ENCODE measurements at places on chromosomes 4 and X.

GRCh38 chr4:118797558-118798142 lies 38.3 kb downstream of the SEC24D start:
- DNase-seq, result no peak

- DNase-seq, result no peak
These were observed 15.2 kb upstream of the GPC3 start for GRCh38 chrX:134000260-134001245.

DNA sequence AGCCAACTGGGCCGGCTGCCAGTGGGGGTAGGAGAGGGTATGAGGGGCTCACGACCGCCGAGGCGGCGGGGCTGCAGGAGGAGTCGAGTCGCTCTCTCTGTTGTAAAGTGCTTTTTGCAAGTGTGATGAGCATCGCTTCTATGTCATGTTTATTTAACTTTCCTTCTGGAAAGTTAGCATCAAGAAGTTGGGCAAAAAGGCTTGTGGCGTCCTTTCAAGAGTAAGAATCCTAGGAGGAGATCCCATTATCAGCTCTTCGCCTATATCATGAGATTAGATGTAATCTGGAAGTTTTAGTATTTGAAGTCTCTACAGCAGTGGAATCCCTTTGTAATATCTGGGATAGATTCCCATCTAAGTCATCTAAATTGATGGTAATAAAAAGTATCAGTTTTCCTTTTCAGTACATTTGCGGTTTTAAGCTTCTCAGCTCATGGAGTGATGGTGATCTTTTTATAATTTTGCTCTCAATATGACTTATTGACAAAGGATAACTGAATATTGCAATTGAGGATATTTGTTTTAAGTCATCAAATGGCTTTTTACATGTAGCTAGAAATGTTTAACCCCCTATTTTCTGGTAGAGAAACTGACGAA lies 1.7 kb downstream of the GALNT7 start:
- DNase-seq, result no peak

GRCh38 chr4:96675416-96675815 lies 835.5 kb downstream of the PDHA2 start:
- DNase-seq, result no peak

DNA sequence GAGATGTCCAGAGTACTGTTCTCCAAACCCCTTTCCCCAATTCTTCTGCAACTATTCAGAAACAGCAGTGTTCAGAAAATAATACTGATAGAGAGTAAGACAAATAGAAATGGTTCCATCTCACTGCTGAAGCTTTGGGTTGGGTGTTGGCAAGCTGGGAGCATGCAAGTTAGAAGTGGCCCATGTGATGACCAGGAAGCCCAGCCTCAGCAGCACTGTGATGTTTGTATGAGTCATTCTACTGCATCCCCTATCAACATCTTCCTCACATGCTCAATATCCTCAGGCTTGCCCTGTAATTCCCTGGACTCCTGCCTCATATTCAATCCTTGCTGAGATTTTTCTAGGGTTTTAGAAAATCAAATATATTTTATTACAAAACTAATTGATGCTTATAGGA lies 96.5 kb downstream of the CHRDL1 start:
- no peak for DNase-seq

DNA sequence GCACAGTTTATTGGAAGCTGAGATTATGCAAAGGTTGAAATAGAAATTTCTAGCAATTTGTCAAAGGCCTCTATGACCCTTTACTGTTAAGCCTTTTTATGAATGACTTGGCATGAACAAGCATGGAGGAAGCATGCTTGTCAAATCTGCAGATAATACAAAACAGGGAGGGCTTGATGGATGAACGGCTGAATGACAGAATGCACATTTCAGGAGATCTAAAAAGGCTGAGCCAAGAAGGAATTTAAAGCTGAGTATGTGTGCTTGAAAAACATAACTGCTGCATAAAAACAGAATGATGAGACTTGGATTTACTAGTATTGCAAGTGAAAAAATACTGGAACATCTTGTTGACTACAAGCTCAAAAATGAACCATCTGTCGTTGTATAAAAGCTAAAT lies 29.0 kb upstream of the UBE2K start:
- no peak for DNase-seq

- DNase-seq, result no peak
These were observed 85.6 kb downstream of the ANTXR2 start for GRCh38 chr4:79987401-79987800.

DNA sequence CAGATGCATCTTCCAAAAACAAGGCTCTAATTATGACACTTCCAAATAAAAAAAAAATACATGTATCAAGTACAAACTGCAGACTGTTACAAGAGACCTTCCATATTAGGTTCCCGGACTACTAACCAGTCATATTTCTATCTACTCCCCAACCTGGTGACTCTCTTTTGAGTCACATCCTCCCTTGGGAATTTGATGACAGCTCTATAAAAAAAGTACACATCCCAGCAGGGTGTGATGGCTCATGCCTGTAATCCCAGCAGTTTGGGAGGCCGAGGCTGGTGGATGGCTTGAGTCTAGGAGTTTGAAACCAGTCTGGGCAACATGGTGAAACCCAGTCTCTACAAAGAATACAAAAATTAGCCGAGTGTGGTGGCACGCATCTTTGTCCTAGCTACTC lies 14.9 kb downstream of the RPGR start:
- DNase-seq, result no peak

- DNase-seq, result no peak
These were observed 31.8 kb downstream of the ATP2B3 start for GRCh38 chrX:153549231-153549630.

GRCh38 chrX:15525664-15526416 lies 25.2 kb downstream of the BMX start:
- no peak for DNase-seq

DNA sequence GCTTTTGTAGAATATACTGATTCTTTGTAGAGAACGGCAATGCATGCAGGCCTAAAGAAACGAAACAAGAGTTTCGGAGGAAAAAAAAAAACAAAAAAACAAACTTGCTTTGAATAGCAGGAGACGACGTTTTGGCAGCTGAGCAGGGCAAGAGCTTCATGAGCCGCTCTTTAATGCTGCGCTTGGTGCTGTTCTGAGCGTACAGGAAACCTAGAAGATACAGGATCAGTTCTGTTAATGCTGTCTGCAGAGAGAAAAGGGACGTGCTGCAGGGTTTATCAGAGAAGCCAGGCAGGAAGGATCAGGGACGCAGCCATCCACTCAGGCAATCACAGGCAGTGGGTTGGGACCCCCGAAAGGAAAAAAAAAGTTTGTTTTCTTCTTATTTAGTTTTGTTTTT lies 182.2 kb downstream of the PACRGL start:
- DNase-seq, result no peak

GRCh38 chr4:94126669-94127068 lies 81.0 kb upstream of the SMARCAD1 start:
- no peak for DNase-seq

- no peak for DNase-seq
These were observed 17.5 kb downstream of the TRAPPC2 start for GRCh38 chrX:13716905-13717304.

GRCh38 chrX:40496728-40497127 lies 84.0 kb upstream of the ATP6AP2 start:
- DNase-seq, result no peak

DNA sequence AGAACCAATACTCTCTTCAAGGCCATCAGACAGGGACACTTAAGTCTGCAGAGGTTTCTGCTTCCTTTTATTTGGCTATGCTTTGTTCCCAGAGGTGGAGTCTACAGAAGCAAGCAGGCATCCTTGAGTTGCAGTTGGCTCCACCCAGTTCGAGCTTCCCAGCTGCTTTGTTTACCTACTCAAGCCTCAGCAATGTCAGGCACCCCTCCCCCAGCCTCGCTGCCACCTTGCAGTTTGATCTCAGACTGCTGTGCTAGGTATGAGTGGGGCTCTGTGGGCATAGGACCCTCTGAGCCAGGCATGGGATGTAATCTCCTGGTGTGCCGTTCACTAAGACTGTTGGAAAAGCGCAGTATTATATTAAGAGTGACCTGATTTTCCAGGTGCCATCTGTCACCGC lies 12.6 kb upstream of the UGT2B15 start:
- DNase-seq, result no peak
